ENCODE measurements at places on chromosomes 7 and 10. TPM values are rescaled to one million over a fixed set of nuclear protein-coding genes. Genes with fewer than 3 reads are reported as not detected.

The PIK3AP1 gene
- 0.72 TPM for total RNA-seq

The SPDYE1 gene
- total RNA-seq = not detected

The CYTH3 gene
- total RNA-seq = 1.4 TPM

The AGAP4 gene
- 29.4 TPM for total RNA-seq

The PHYHIPL gene
- total RNA-seq = not detected

The ANKRD1 gene
- total RNA-seq = not detected

The CHAT gene
- total RNA-seq = not detected

The HTR7 gene
- total RNA-seq = not detected

The NKX2-3 gene
- total RNA-seq = not detected

The GPAM gene
- 7.5 TPM for total RNA-seq

The LIPN gene
- total RNA-seq = not detected

The NME8 gene
- not detected for total RNA-seq

The BTBD16 gene
- total RNA-seq = not detected

The RAB19 gene
- 7.2 TPM for total RNA-seq

The CUBN gene
- 2.5 TPM for total RNA-seq

The FFAR4 gene
- not detected for total RNA-seq

The KNDC1 gene
- 0.08 TPM for total RNA-seq

The TUBB8 gene
- total RNA-seq = not detected

The HPS1 gene
- 95.5 TPM for total RNA-seq

The HOXA9 gene
- total RNA-seq = not detected

The CTBP2 gene
- 0.40 TPM for total RNA-seq

The TAC1 gene
- not detected for total RNA-seq

The PDE6C gene
- not detected for total RNA-seq

The ZNF365 gene
- total RNA-seq = not detected

The ZNF92 gene
- 22.8 TPM for total RNA-seq

The TYSND1 gene
- 11.6 TPM for total RNA-seq

The GRID2IP gene
- total RNA-seq = not detected

The NUTM2A gene
- total RNA-seq = 0.89 TPM

The ITIH5 gene
- not detected for total RNA-seq

The CPVL gene
- total RNA-seq = not detected

The LRRC17 gene
- 0.30 TPM for total RNA-seq

The TMEM168 gene
- 19.0 TPM for total RNA-seq

The ECHS1 gene
- 34.9 TPM for total RNA-seq

The SPDYE8 gene
- total RNA-seq = not detected

The CFAP46 gene
- total RNA-seq = not detected

The STOX1 gene
- total RNA-seq = 1.1 TPM

The AUTS2 gene
- 18.9 TPM for total RNA-seq

The SPDYE18 gene
- total RNA-seq = 0.65 TPM

The CLRN3 gene
- not detected for total RNA-seq

The CCDC146 gene
- 10.5 TPM for total RNA-seq

The TDRD1 gene
- total RNA-seq = 0.10 TPM

The LOXL4 gene
- total RNA-seq = not detected

The FOXP2 gene
- not detected for total RNA-seq

The CTTNBP2 gene
- total RNA-seq = not detected

Measured in activated CD4-positive, alpha-beta T cell treated with anti-CD3 and anti-CD28 coated beads, Interleukin-2, amount 10 ng/mL, durations not matched to agents 7 days and 5 days (primary cell).